ENCODE measurements at places on chromosomes 11 and 22.
A peak's percentile ranks its signal among the peaks of the same experiment; 100 is the strongest.

GRCh38 chr11:114215871-114216795 is 80.1 kb upstream of the NNMT start:
- DNase-seq: no peak

GRCh38 chr11:111938687-111939160 is 1.6 kb downstream of the DIXDC1 start:
- DNase-seq: no peak

GRCh38 chr11:119525180-119525866 is 102.4 kb upstream of the THY1 start:
- no peak for DNase-seq

- no peak for DNase-seq
These were observed 26.8 kb downstream of the TNRC6B start for GRCh38 chr22:40204321-40205116.

DNA sequence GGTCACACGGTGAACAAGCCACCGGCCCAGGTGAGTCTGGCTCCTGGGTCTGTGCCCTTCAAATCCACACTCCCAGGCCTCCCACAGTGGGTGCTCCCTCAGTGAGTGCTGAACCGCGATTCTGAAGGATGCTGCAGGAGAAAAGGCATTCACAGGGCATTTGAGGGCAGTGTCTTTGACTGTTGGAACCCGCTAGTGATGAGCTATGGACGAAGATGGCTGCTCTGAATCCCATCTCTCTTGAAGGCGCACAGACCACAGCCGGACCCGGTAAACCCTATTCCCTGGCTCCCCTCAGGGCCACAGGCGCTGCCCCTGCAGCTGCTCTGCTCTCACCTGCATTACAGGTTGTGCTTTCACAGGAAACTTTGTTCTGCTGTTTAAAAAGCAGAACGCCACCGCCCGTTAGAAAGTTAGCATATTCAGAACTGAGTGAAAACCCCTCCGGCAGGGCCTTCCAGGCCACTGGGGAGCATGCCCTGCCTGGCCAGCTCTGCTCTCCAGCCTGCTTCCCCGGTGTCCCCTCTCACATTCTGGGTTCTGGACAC is 3.2 kb downstream of the LRRC32 start:
- no peak for DNase-seq

- no peak for DNase-seq
These were observed 87.8 kb upstream of the CRYBB3 start for GRCh38 chr22:25111579-25112517.

DNA sequence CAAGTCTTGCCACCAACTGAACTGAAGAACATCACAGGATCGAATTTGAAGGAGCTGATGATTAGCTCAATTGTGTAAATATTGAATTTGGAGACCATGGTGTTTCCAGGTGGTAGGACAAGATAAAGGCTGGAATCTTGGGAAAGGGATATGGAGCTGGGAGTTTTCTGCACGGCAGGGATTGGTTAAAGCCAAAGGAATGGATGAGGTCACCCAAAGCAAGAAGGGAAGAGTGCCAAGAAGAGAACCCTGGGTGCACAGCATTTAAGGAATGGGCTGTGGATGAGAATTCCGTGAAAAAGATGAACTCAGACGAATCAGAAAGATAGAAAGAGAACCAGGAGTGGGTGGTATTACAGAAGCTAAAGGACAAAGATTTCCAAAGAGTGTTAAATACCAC is 29.4 kb upstream of the RRAS2 start:
- DNase-seq: no peak

DNA sequence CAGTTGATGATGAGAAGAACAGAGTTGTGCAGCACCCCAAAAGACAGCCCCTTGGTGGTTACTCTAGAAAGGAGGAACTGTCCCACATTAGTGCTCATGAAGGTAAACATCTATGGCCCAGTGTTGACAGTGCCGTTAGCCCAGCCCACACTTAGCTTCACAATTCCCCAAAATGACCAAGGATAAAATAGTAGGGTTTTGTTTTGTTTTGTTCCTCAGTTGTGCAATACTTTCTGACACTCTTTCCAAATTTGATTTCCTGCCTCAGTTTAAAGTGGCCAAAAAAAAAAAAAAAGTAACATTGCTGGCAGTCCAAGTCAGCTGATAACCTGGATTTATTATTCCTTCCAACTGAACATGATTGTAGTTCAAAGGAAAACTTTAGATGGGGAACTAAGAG is 269.4 kb downstream of the TMEM135 start:
- DNase-seq: no peak

DNA sequence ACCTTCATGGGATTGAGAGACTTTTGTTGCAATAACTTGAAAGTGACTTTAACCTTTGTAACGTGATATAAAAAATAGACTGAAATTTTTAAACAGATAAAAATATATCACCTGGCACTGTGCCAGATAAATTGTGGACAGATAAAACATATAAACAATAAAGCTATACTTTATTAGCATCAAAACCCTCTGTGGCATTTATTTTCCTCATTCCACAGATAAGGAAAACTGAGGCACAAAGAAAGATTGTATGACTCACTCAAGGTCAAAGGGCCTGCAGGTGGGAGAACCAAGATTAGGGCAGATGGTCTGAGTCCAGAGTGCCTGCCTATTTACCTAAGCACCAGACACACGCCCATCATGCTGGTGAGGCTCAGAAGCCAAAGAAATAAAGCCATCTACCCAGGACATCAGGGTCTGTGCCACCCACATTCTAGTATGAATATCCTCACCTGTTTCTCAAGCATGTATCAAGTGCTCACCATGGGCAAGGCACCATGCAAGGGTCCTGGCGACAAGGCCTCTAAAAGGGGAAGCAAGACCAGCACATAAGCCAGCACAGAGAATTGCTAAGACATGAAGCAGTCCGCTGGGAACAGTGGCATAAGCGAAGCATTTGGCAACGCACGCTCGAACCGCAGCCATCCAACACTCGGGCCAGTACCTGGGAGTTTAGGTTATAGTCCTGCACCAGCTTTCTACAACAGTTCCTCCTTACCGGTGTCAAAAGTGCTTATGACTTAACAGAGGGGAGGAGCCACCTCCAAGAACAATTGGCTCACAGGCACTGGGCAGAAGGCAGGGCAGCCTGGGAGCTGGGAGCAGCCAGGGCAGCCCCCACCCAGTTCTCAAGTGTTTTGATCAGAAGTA is 17.6 kb downstream of the MYH9 start:
- DNase-seq: no peak

- DNase-seq: peak; percentile 80
These were observed at the start of gene ZBTB16 for GRCh38 chr11:114059278-114059983. ZBTB16 (plus strand) TSS chr11:114059711; CDS start chr11:114063301, 3,590 bp downstream.

DNA sequence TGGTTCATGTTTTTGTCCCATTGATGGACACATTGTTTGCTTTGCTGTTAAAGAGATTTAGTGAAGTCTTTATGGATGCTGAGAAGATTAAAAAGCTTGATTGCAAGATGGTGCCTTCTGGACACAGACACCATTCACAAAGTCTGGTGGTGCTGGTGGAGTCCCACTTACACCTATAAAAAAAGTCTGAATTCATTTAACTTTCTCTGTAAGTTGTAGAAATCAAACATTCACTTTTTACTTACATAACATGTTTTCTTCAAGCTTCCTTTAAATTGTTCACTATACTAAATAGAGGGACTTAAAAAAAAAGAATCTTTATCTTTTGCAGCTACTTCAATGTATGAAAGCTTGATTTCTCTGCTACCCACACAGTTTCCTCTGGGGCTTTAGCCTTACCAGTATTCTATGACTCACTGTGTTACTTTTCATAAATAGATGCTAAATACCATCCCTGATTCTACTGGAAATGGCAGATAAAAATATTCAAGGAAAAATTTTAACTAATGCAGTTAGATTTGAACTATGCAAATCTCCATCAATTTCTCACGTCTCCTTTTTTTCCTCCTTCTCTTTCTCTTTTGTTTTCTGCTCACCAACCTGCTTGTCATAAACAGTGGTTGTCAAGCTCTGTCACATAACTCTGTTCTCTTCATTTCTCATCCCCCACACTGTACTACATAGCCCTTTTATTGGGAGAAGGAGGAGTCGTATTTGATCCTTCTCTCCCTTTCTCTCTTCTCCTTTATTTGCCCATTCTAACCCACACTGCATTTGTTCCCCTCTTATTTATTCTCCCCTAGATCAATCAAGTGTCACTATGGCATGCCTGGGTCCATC is 89.7 kb downstream of the FAM76B start:
- no peak for DNase-seq

- DNase-seq: no peak
These were observed 185.4 kb upstream of the E2F8 start for GRCh38 chr11:19426011-19426755.

DNA sequence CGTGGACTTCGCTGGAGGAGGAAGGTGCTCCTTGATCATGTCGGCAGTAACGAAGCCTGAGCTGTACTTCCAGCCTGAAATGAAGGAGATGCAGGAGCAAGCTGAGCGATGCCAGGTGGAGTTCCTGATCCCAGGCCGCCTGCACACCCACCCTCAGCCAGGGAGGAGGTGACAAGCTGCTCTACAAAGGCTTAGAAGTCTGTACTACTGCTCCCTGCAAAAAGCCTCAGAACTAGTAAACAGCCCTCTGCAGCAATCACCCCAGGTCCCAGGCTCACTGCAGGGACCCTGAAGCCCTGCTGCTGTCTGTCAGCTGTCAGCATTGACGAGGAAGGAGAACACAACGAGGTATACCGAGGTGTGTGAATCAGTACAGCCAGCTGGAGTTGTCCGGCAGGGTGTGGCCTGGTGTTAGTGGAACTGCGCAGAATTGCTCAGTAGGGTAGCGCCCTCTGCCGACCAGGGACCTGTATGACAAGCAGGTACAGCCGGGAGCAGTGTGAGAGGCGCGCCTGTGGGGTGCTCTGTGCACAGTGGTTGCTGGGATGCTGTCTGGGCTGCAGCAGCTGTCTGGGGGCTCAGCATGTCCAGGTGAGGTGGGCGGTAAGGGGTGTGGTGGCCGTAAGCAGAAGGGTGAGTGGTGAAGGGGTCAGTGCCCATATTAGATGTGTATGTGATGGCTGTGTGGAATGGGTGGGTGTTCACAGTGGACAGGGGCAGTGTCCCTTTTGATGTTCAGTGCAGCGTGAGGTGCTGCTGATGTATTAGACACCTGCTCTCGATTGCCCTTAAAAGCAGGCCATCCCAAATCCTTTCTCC is 7.6 kb downstream of the CYB5R2 start:
- DNase-seq: no peak

DNA sequence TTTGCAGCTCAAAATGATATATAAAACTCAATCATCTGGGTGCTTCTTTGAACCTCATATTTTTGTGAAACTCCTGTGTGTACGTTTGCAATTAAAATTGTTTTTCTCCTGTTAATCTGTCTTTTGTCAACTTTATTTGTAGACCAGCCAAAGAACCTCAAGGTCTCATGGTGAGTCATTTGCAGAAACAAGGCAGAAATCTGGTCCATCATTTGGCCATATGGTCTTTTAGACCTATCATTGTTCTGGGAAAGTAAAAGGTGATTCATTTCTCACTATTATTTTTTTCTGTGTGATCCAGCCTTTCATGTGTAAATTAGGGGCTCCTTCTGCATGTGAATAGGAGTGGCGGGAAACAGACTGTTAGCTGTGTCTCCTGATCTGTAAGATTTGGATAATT is 399.1 kb upstream of the DDI1 start:
- DNase-seq: no peak

GRCh38 chr11:114304969-114305368 is 8.8 kb downstream of the NNMT start:
- DNase-seq: no peak

DNA sequence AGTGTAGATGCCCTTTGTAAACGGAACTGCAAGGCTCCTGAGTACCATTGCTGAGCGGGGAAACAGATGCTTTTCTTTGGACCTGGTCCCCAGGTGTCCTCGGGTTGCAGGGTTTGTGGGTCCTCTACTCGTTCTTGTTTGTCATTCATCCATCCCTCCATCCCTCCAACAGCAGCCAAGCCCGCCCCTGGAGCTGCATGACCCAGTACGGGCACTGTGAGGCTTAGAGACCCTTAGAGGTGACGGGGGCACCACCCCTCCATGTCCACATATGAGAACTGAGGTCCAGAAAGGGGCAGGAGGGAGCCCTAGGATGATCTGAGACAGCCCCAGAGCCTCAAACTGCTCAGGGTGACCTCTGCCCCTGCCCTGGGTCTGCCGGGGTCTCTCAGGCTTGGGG is 45.4 kb downstream of the WNT11 start:
- DNase-seq: no peak

GRCh38 chr22:27885977-27886842 is 32.8 kb downstream of the PITPNB start:
- no peak for DNase-seq

DNA sequence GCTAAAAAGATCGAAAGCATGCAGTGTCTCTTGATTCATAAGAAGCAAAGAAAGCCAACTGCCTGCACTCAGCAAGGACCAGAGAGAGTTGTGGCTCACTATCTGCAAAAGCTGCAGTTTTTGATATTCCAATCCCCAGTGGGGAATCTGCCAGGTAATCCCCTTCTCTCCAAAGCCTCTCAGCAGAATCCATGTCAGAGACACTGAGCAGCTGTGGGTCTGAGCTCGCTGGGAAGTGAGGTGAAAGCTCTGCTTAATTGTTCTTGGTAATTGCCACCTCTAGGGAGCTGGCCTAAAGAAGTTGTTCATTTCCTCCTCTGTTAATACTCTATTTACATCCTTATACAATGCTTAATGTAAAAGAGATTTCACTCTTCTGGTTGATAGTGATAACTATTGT is 261.3 kb upstream of the LRRC4C start:
- DNase-seq: no peak

DNA sequence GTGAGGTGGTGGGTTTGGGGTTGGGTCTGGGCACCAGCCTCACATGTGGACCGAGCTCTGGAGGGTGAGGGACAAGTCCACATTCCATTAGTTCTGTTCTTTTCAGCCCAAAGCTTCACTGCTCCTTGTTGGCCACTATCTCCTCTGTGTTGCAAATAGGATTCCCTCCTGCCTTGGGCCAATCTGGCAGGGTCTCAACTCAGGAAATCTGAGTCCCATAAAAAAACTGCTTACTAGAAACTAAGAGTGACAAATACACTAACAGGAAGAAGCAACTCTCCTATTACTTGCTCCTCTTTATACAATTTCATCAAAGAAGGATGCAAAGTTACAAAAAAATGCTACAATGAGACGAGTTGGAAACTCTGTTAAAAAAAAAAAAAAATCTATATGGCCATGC is 66.2 kb upstream of the CSNK1E start:
- no peak for DNase-seq
